Stimulated activated CD8-positive, alpha-beta memory T cell treated with anti-CD3 and anti-CD28 coated beads, Interleukin-7, amount 100 ng/mL, for 4 hours (primary cell): ENCODE measurements at places on chromosomes 3 and 15.

GRCh38 chr3:178900029-178900646 is 171.5 kb downstream of the ZMAT3 start:
- no peak for DNase-seq

DNA sequence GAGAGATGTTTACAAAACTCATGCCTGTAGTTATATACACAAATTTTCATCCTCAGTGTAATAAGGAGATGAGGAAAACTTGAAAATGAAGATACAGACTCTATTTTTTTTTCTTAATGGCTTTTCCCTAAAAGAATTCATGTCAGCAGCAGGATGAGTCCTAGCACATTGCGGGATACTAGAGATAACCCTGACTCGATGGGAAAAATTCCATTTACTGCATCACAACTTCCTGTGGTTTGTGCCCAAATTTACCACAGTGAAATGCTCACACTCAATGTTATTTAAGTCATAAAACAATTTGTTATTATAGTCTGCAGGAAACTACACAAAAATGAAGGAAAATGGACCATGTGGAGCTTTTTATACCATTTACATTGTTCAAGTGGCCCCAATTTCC is 581.9 kb upstream of the ZNF717 start:
- no peak for DNase-seq

- DNase-seq: no peak
Measured at GRCh38 chr3:49914906-49915305, 11.2 kb upstream of the MST1R start.

GRCh38 chr3:168197162-168197561 is 101.4 kb upstream of the GOLIM4 start:
- no peak for DNase-seq

- no peak for DNase-seq
Measured at GRCh38 chr15:27427276-27427675, 456.3 kb downstream of the GABRG3 start.

- no peak for DNase-seq
Measured at GRCh38 chr15:32901995-32902394, 184.2 kb downstream of the GREM1 start.

DNA sequence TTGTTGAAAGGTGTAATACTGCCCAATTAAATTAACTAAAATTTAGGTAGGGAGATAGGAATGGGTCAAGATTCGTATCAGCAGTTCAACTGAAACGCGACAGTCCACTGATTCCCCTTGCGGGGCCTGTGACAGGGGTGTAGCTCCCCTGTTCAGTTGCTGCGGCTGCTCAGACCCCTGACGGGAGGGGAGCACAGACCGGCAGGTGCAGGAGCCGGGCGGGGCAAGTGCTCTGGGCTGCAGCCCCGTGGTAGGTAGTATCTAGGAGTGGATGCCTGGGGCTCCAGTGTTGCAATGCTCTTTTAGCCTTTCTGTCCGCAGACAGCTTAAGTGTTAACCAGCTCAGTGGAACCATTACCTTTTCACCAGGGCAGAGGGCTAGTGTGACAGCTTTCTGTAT is 164.9 kb downstream of the ROBO2 start:
- DNase-seq: no peak

DNA sequence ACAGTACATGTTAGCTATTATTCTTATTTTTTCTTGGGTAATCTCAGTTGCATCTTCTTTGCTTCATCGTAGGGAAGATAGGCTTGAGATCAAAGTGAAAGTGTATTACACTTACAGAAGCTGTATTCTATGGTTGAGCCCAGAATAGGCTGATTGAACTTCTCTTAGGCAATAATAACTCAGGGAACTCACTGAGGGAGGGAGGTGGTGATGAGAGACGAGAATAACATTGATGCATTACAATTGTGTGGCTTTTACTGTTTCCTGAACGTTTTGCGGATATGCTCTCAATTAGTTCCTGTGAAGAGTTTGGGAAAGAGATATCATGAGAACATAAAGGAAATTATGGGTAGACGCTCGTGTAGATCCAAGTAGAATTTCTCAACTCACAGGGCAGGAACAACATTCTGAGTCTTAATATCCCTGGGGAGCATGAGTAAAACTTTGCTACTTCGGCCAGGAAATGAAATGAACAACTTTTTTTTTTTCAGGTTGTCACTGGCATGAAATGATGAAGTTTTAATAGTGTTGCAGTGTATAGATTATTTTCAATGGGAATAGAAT is 302.2 kb downstream of the TUSC7 start:
- no peak for DNase-seq

DNA sequence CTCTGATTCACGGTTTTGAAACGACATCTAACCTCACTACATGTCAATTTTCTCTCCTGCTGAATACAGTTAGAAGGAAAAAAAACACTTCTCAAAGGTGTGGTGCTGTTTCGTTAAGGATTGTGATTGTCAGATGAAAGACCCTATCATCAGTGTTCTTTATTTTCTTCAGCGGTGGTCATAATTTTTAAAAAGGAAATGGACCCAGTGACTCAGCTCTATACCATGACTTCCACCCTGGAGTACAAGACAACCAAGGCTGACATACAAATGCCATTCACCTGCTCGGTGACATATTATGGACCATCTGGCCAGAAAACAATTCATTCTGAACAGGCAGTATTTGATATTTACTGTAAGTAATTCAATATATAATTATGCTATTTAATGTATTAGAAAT is 167.8 kb downstream of the ALCAM start:
- DNase-seq: no peak

GRCh38 chr3:68893600-68894239 is 38.6 kb downstream of the TAFA4 start:
- no peak for DNase-seq

DNA sequence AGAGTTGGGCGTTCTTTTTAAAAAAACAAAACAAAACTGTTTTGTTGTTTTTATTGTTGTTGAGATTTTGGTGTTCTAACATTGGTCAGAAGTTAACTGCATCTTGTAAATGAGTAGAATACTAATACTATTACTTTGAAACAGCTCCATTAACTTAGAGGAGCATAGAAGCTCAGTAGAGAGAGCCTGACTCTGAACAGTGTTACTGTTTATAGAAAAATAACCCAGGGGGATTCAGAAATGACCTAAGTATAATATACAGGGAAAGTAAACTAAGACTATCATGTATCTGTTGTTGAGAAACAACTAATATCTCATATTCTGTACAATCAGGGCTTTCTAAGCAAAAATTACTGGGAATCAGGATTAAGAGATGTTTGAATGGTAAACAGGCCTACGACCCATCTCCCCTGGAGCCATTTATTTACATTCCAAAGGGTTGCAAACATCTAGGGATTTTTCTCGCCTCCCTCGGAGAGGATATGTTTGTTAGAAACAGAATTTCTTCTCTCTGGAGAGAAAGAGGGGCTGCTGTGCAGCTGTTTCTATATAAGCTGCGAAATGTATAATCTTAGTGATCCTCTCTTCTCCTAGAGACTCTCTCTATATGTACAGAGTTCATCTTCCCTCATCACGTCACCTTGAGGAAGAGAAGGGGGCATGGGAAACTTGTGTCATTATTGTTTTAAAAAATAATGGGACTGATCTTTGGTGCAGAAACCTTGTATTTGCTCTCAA is 827.5 kb upstream of the DPPA4 start:
- no peak for DNase-seq

DNA sequence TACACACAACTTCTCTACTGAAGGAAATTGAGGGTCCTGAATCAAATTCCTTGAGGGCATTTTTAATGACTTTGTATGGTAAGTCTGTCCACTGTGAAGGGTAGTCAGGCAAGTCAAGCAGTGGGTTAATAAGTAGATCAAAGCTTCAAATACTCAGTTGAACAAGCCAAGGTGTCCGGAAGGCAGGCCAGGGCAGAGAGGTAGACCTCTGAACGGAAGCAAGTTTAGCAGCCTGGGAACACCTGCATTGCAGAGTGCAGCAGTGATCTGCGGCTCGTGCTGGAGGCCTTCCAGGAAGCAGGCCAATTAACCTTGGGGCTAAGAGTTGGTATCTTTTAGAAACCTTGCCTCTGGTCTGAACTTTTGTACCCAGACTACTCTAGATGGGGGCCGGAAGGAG is 143.8 kb downstream of the LRTM1 start:
- no peak for DNase-seq

- DNase-seq: no peak
Measured at GRCh38 chr3:66004244-66004643, 34.5 kb downstream of the MAGI1 start.

DNA sequence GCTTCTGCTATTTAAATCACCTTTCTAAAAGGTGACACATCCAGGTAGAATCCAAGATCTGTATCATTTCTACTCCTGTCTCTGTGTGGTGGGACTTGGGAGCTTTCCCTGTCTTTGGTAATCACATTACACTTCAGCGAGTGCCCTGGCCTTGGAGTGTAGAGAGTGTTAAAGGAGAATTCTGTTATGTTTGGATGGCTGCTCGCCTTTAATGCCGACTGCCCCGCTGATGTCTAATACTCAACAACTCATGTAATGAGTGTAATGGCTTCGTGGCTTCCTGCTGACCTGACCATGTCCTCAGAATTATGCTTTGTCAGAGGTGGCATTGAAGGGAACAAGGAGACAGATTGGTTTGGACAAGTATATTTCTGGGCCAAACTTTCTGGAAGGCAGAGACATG is 66.3 kb upstream of the LRTM1 start:
- no peak for DNase-seq

- no peak for DNase-seq
Measured at GRCh38 chr3:10335190-10335738, 14.4 kb upstream of the SEC13 start.

DNA sequence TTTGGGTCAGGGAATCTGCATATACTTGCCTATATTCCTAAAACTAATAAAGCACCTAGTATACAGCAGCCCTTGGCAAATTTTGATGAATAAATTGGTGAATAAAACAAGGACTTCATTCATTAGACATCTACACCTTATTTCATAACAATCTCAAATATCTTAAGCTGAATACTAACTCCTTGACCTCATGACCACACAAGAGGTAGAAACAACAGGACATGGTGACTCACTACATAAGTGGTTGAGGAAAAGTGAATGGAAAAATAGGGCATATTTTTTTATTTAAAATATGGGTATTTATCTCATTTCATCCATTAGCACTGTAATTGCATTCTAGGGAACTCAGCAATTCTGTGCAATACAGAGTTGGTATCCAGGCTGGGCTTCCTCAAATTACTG is 7.8 kb upstream of the STAC start:
- no peak for DNase-seq

DNA sequence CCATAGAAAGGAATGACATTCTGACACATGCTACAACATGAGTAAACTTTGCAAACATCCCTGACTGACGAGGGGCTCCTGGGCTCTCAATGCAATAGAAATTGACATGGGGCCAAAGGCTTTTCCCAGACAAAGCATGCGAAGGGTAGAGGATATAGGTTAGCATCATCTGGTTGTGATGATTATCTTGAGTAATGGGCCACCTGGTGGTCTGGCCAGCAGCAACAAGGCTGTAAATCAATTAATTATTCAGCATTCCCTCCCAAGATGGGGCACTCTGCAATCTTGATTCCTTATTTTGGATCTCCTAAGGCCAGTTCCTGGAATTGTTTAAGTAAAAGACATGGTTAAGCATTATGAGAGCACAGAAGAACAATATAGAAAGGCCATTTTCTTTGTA is 99.2 kb downstream of the AGBL1 start:
- DNase-seq: no peak

DNA sequence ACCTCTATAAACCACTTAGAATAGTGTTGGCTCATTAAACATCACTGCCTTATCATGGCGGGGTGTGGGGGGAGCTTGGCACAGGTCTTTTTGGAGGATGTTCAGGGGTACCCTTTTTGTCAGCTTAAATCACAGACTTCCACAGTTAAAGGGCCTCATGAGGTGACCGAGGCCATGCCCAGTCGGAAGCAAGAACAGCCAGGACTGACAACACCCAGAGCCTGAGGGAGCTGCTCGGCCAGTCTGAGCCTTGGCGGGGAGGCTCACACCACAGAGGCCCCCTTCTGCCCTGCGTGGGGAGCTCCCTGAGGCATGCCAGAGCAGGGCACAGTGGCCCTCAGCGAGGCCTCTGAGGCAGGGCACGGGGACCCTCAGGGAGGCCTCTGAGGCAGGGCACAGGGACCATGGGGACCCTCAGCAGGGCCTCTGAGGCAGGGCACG is 49.5 kb downstream of the UMPS start:
- no peak for DNase-seq

- peak; percentile 83 for DNase-seq
Measured at GRCh38 chr15:69758810-69759790, 306.5 kb downstream of the RPLP1 start.

GRCh38 chr3:134378384-134378783 is 4.1 kb upstream of the AMOTL2 start:
- no peak for DNase-seq

GRCh38 chr3:79297245-79297960 is 470.4 kb downstream of the ROBO1 start:
- no peak for DNase-seq

DNA sequence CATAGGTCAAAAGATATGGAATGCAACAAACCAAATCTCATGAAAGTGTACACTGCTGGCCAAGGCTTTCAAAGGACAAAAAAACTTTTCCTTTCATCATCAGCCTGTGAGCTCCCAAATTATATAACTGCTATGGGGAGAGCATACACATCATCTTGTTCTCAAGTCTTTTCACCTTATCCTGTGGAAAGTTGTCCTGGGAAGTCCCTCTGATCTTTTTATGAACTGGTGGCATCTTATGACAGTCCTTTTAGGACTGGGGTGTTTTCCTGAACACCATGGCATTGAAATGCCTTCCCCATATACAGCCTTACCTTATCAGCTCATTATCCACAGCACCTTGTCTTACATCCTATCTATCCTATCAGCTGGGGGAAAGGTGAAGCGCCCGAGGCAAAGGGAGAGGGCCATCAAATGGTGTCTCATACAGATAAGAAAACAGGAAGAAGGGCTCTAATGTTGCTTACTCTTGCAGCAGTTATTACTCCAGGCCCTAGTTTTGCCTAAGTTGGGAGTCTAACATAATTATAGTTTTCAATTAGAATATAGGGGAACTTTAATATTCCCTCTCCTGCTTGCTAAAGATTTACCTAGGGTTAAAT is 61.5 kb upstream of the GOLIM4 start:
- no peak for DNase-seq

- no peak for DNase-seq
Measured at GRCh38 chr3:181264486-181264885, 274.9 kb upstream of the DNAJC19 start.

DNA sequence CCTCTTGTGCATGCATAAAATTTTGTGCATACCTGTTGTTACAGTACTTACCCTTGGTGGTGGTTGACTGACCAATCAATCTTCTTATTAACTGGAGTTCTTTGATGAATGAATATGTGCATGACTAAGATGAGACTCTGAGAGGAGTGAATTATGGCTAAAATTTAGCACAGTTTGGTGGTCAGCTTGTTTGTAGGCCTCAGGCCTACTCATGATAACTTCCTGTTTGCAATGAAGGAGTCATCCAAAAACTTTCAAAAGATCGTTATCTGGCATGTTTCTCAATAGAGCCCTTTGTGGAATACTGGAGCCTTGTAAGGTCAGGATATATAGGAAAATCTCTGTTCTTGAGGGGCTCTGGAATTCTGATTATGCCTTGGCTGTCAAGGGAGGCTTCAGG is 66.5 kb downstream of the LEKR1 start:
- DNase-seq: no peak

GRCh38 chr3:133383175-133383574 is 16.7 kb upstream of the BFSP2 start:
- DNase-seq: no peak
